Stimulated activated CD4-positive, alpha-beta T cell treated with anti-CD3 and anti-CD28 coated beads, Interleukin-1b, Interleukin-23, amount 100 ng/mL, for 48 hours (primary cell): ENCODE measurements at places on chromosomes 12 and 14.

- no peak for DNase-seq
Measured at GRCh38 chr14:95222870-95223398, 65.6 kb upstream of the DICER1 start.

- DNase-seq, result peak; percentile 39
Measured at GRCh38 chr12:95918194-95918993, 24.0 kb downstream of the CCDC38 start.

- no peak for DNase-seq
Measured at GRCh38 chr14:84792722-84793410, 737.1 kb upstream of the FLRT2 start.

DNA sequence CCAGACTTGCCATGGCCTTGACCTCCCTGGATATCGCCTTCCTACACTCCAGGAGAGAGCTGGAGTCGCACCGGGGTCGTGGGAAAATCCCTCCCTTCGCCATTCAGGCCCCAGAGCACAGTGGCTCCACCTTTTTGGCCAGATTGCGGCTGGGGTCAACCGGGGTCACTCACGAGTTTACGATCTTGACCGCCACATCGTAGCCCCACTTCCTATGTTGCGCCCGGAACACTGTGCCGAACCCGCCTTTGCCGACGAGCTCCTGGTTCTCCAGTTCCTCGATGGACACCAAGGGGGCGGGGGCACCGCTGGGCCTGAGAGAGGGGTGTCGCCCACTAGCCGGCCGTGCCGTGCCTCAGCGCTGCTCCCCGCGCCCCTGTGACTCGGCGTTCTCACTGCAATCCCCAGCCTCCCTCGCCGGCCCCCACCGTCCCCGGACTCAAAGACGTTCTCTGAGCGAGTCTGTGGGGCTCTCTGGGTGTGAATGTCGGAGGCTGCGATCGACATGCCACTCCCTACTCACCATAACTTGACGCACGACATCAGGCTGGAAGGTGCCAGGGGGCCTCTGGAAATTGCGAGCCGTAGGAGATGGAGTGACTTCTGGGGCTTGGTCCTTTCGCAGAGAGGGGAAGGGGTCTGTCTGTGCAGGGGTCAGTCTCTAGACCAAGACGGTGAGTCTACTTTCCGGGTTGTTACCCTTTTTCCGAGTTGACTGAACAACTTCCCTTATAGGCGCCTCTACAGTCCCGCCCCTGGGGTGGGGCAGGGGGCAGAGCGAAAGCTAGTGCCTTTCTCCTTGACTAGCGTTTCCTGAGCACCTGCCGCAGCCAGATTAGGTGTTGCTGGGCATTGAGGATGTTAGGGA, at the start of gene RIPK3:
Gene RIPK3, minus strand, starts transcription at position 708 of the 868 bp plus-strand sequence. Its CDS starts 165 bp downstream, at position 543.
- DNase-seq, result peak; percentile 59

DNA sequence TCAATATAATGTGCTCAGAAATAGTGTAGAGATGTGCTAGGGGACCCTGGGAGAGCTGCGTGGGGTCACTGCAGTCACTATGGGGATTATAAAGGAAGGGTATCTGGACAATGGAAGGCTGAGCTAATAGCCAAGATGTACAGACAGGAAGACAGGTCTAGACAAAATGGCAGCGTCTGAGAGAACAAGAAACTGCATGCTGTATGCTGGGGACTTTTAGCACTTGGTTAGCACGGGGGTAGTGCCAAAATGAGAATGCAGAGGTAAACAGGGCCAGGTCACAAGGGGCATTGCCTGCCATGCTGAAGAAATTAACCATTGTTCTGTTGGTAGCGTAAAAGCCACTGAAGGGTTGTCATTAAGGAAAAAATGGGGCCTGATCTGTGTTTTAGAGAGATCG, 308.2 kb downstream of the EMP1 start:
- DNase-seq, result no peak

GRCh38 chr12:84201976-84202375, 710.6 kb downstream of the SLC6A15 start:
- DNase-seq, result no peak

GRCh38 chr12:24386836-24387235, 437.4 kb upstream of the SOX5 start:
- DNase-seq, result no peak

DNA sequence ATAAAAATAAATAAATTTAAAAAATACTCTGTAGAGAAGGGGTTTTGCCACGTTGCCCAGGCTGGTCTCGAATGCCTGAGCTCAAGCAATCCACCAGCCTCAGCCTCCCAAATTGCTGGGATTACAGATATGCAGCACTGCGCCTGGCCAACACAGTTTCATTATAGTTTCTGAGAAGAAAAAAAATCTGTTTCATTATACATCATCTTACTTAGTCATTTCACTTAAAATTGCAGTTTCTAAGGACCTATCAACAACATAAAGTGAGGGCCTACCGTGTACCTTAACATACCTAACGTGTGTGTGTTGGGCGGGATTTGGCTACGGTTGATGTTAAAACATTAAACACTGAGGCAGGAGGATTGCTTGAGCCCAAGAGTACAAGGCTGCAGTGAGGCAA, 28.3 kb downstream of the P2RX2 start:
- no peak for DNase-seq

- no peak for DNase-seq
Measured at GRCh38 chr12:71695782-71696181, 9.9 kb downstream of the TMEM19 start.

DNA sequence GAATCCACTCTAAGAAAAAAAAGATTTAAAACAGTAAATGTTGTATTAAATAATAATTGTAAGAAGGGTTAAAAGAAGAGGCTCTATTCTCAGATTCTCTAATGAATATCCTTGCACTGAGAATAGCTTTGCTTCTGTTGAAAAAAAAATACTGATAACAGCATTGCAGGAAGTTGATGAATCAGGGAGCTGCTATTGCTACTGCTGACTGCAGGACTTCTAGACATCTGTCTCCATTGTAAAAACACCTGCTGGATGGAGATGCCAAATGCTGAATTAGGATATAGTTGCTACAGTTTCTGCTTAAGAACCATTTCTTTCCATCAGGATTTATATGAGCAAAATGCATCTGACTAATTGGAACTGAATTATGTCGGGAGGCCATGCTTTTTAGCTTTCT, 50.3 kb upstream of the ANP32D start:
- DNase-seq, result no peak

DNA sequence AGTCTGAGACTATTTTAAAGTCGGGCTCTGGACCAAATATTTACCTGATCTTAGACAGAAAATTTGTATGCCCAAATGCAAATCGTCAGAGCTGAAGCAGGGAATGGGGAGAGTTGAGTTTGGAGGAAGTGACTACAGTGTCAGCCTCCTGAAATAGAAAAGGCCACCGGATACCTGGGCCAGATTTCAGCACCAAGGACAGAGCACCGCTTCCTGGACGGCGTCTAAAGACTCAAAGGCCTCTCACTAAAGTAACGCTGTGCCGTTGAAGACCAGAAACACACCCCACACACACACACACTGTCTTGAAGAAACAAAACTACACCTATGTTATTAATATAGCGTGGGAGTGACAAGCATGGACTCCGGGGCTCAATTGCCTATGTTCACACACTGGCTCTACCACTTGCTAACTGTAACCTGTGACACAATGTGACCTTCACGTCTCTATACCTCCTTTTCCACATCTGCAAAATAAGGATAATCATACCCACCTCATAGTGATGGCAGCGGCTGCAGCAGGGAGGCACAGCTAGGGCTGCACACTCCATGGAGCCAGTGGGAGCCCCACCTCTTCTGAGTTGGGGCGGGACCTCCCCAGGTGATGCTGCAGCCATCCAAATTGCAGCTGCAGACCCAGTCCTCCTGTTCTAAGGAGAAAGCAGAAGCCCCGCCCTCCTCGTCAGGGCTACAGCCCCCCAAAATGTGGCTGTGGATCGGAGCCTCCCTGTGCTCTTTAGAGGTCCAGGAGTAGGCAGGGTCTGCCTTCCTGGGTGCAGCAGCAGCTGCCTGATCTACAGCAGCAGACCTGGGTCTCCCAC, 35.6 kb downstream of the KRT76 start:
- DNase-seq, result peak; percentile 36

GRCh38 chr14:103869406-103870143, 22.2 kb upstream of the PPP1R13B start:
- no peak for DNase-seq

GRCh38 chr12:62258941-62259630, 1.1 kb upstream of the USP15 start:
- DNase-seq, result no peak

DNA sequence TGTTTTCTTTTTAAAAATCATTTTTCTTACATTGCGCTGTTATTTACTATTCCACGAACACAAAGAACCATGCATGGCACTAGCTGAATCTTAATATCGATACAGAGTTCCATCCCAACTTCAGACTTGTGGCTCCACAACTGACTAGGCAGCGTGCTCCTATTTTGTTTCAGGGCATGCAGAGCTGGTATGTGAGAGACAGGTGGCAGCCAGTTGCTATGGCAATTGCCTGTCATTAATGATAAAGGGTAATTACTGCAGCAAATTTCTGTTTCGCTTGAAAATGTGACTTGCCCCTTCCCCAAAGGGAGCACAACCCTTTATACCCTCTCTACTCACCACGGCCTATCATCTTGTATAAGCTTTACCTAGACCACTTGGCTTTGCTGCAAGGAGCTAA, 113.1 kb upstream of the G2E3 start:
- DNase-seq, result no peak

- DNase-seq, result no peak
Measured at GRCh38 chr12:104502217-104502616, 45.5 kb downstream of the CHST11 start.

DNA sequence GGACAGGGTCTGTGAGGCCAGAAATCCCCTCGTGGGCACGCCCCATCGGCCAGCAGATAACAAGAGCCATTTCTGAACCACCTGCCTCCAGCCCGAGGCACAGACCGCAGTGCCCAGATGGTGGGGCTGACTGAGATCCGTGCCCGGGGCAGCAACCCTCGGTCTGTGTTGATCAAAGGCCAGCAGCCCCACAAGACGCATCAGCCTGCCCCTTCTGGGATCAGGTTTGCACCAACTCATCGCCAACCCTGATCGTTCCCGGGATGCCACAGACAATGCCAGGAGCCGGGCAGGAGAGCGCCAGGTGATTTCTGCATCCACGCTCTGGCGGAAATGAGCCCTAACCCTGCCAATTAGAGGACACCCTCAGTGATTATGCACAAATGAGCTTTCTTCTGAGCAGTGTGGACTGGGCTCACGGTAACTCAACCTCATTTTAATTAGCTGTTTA, 64.5 kb downstream of the TESC start:
- no peak for DNase-seq

DNA sequence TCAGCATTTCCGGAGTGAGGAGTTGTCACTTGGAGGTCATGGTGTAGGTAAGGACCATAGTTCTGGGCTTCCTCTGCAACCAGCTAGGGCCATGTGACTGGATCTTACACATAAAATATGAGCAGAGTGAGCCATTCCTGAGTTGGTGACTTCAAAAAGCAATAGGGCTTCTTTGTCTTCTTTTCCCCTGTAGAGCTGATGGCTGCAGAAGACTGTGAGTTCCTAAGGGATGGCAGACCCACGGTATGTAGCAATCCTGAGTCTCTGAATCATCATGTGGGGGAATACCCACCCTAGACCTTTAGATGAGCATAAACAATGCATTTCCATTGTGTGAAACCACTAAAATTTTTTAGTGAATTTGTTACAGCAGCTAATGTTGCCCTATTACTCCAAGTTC, 151.1 kb upstream of the TBX3 start:
- DNase-seq, result no peak

GRCh38 chr12:110821917-110822316, 24.9 kb upstream of the CCDC63 start:
- no peak for DNase-seq

DNA sequence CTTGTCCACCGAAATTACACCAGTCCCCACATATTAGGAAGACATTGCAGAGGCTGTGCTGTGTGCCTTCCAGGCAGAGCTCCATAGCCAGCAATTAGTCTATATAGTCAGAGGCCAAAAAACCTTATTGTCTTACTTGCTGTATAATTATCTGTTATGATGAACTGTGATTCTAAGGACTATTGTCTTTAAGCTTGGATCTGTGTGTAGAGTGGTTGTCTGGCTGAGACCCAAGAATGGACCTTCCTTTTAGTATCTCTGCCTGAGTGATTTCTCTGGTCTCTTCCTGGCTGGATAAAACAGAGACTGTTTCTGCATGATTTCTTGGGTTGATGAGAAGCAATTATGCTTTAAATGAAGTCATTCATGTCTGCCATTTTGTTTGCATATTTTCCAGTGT, 465.3 kb downstream of the PRKD1 start:
- no peak for DNase-seq

- peak; percentile 48 for DNase-seq
Measured at GRCh38 chr14:87805315-87805723, 187.7 kb downstream of the GALC start.

- DNase-seq, result no peak
Measured at GRCh38 chr12:91991399-91992187, 154.1 kb downstream of the BTG1 start.
